ENCODE measurements at places on chromosomes 4 and X.

DNA sequence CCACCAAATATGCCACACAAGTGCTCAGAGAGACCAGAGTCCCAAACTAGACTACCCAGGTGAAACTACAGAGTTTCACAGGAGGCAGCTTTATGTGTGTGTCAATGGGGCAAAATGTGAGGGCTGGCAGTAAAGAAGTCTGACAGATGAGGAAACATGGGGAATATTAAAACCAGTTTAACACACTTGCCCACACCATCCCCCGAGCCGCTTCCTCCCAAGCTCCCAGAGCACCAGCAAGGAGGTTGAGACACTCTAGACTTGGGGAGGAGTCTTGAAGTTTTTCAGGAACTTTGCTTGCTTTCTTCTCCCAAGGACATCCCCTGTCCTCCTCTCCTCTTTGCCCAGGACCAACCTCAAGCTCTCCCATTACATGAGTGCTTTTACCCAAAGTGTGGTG, 94.7 kb upstream of the SPRY1 start:
- DNase-seq, result no peak

DNA sequence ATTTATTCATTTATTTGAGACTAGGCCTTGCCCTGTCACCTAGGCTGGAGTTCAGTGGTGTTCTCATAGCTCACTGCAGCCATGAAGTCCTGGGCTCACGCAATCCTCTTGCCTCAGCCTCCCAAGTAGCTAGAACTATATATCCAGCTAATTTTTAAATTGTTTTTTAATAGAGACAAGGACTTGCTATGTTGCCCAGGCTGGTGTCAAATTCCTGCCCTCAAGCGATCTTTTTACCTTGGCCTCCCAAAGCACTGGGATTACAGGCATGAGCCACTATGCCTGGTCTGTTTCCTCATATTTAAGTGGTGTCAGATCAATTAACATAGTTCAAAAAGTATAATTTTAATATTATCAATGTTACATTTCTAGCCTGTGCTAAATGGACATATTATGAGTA, 68.5 kb downstream of the AFF1 start:
- DNase-seq, result no peak

DNA sequence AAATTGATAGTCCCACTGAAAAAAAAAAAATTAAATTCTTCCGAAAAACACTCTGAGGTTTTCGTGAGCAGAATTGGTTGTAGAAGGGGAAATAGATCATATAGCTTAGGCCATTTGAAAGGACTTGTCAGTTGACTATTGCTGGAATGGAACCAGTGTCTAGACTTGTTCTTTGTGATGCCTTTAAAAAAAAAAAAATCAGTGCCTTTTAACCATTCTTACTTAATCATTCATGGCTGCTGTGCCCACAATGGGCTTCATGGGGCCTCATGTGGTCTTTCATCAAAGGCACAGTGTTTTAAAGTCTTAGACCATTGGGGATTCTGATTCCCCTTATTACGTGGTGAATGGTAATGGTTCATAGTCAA, 139.3 kb downstream of the AFF1 start:
- DNase-seq, result no peak

DNA sequence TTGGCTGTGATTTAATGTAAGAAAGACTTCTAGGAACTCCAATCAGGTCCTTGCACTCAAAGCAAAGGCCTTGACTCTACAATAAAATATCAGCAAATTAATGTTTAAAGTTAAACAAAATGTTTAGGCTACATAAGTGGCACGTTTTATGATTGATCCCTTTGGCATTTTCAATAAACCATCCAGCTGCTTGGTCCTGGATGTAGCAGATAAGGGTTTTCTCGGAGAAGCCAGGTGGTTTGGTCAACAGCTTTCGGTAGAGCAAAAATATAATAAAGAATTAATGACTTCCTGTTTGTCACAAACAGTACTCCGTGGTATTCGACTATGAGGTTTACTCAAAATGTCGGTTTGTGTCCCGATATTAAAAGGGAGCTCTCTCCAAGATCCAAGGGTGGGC, 95.8 kb downstream of the GEMIN8 start:
- DNase-seq, result no peak

- peak; percentile 16 for DNase-seq
These were observed 33.8 kb downstream of the LONRF3 start for GRCh38 chrX:119008110-119008744.

- DNase-seq, result no peak
These were observed 222.1 kb downstream of the TACR3 start for GRCh38 chr4:103497692-103498091.

DNA sequence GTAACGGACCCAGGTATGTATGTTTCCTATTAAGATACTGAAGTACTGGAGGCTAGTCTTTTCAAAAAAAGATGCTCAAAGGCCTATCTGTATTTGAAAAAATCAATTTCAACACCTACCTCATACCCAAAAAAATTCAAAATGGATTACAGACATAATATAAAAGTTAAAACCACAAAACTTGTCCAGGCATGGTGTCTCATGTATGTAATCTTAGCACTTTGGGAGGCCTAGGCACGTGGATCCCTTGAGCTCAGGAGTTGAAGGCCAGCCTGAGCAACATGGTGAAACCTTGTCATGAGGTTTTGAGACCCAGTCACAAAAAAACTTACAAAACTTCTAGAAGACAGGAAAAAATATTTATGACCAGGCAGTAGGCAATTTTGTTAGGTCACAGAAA, 16.7 kb downstream of the RBMX start:
- DNase-seq, result no peak

DNA sequence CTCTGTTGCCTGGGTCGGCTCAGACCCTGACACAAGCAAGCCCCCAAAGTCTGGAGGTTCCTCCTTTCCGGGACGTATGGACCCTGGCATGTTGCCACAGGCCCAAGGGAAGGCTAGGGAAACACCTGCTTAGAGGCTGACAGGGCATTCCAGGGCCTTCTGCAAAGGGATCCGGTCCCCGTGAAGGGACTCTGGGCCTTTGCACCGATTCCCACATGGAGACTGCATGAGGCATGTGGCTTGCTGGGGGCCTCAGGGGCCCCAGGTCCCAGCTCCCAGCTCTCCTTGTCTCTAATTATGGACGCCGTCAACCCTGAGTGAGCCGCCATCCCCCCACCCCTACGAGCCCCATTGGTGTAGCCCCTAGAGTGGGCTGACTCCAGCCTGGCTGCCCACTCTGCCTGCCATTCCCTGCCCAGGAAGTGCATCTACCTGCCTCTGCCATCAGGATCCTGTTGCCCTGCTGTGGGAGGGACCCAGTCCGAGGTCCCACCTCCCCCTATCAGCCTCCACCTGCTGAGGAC, 4.2 kb upstream of the RGS12 start:
- no peak for DNase-seq

GRCh38 chrX:98191003-98191402, 1307.3 kb downstream of the RPA4 start:
- no peak for DNase-seq

DNA sequence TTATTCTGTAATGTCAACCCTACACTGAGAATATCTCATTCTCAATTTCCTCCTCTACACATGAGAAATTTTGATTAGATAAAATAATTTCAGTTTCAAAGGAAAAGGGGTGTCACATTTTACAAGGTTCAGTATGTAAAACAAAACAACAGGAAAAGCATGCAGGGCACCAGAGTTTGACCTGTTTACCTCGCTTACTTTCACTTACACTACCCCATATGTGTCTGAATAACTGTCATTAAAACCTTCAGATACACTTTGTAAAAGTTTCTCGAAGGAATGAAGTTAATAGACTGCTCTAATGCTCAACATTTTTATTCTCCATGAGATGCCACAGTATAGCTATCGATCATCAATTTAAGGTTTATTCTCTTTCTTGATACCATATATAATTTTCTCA, 12.3 kb upstream of the PCDH10 start:
- no peak for DNase-seq
